ENCODE measurements at places on chromosomes 6 and 20. TPM values are rescaled to one million over a fixed set of nuclear protein-coding genes. Genes with fewer than 3 reads are reported as not detected.

The QRSL1 gene
- 5.0 TPM for total RNA-seq

The LY6G6F gene
- not detected for total RNA-seq

The GNAS-AS1 gene
- total RNA-seq: 1.1 TPM

The CCN5 gene
- 533 TPM for total RNA-seq

The C6orf141 gene
- total RNA-seq: not detected

The RIMS4 gene
- total RNA-seq: 0.59 TPM

The CLPSL1 gene
- not detected for total RNA-seq

The IMPG1 gene
- not detected for total RNA-seq

The SERPINB6 gene
- 49.3 TPM for total RNA-seq

The MEI4 gene
- total RNA-seq: not detected

The LAMA2 gene
- 86.1 TPM for total RNA-seq

The GMPR gene
- 20.0 TPM for total RNA-seq

The TMEM200A gene
- total RNA-seq: 71.4 TPM

The DLK2 gene
- 0.47 TPM for total RNA-seq

The HLA-DRA gene
- total RNA-seq: not detected

The EYA2 gene
- 0.70 TPM for total RNA-seq

The SNX14 gene
- total RNA-seq: 171 TPM

The SLC22A1 gene
- 0.53 TPM for total RNA-seq

The CNR1 gene
- not detected for total RNA-seq

The PPIL1 gene
- 26.2 TPM for total RNA-seq

The C20orf204 gene
- 0.23 TPM for total RNA-seq

The PCSK2 gene
- not detected for total RNA-seq

All from smooth muscle cell of the coronary artery (primary cell).